Naive B cell (primary cell): ENCODE measurements at places on chromosomes 12 and 14.
A peak's percentile ranks its signal among the peaks of the same experiment; 100 is the strongest.

- no peak for DNase-seq
These were observed 3.9 kb downstream of the KDM2B start for GRCh38 chr12:121576851-121577391.

DNA sequence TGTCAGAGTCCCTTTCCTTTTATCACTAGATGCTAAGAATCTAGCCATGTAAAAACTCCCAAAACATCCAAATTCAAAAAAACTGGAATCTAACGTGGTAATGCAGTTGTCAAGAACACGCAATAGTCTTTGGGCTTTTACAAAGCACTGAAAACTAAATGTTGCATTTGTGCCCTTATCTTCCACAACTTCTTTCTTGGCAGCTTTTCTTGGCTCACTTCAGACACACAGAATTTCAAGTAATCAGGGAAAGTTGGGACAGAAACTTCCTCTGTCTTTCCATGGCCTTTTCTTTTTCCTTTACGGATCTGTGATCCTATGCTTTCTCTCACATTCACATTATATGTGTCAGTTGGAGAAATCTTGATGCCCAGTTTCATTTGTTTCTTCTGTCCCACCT lies 136.0 kb downstream of the CRADD start:
- DNase-seq = no peak

DNA sequence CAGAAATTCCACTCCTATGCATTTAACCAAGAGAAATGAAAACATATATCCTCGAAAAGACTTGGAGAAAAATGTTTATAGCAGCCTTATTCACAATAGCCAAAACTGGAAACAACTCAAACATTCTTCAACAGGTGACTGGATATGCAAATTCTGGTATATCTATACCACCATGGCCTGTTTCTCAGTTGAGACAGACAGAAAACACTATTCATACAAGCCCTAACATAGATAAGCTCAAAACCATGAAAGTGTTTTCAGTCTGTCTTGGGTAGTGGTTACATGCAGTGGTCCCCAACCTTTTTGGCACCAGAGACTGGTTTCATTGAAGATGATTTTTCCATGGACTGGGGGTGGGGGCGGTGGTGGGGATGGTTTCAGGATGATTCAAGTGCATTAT lies 83.8 kb downstream of the SRGAP1 start:
- no peak for DNase-seq

- DNase-seq = no peak
These were observed 12.2 kb downstream of the RIMBP2 start for GRCh38 chr12:130703733-130704375.

GRCh38 chr14:73725116-73726024 lies 11.2 kb upstream of the PNMA1 start:
- DNase-seq = no peak

- DNase-seq = no peak
These were observed 101.2 kb upstream of the EIF5 start for GRCh38 chr14:103232831-103233319.

DNA sequence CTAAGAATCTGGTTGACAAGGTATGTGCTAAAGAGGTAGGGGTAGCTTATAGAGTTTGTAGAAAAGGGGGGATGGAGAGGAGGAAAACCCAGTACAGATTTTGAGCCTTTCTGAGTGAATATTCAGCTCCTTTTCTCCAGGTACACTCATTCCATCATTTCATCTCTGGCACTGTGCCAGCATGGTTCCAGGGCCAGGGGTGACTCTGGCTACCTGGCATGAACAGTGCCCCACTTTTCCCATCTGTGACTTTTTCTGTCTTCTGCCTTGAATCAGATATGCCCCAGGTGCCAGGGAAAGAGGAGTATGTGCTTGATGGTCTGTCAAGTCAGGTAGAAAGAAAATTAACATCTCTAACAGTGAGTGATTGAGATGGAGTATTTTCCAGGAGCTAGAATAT lies 175.7 kb downstream of the CACNA1C start:
- DNase-seq = no peak

- no peak for DNase-seq
These were observed 65.3 kb upstream of the TMEM233 start for GRCh38 chr12:119528241-119528640.

DNA sequence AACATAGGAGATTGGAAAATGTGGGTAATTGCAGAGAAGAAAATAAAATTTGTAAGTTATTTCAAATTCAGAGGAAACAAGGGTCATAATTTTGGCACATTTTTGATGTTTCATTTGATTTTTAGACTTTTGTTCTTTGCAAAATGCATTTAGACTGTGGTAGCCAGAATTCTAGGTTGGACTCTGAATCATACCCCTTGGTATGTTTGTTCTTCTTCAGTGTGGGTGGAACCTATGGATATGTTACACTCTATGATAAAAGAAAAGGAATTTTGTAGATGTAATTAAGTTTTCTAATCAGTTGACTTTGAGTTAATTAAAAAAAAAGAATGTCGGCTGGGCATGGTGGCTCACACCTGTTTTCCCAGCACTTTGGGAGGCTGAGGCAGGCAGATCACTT lies 827.0 kb downstream of the AACS start:
- DNase-seq = no peak

GRCh38 chr12:68445824-68446223 lies 113.7 kb upstream of the MDM1 start:
- DNase-seq = no peak

GRCh38 chr14:38618514-38618913 lies 362.6 kb upstream of the CLEC14A start:
- DNase-seq = no peak

DNA sequence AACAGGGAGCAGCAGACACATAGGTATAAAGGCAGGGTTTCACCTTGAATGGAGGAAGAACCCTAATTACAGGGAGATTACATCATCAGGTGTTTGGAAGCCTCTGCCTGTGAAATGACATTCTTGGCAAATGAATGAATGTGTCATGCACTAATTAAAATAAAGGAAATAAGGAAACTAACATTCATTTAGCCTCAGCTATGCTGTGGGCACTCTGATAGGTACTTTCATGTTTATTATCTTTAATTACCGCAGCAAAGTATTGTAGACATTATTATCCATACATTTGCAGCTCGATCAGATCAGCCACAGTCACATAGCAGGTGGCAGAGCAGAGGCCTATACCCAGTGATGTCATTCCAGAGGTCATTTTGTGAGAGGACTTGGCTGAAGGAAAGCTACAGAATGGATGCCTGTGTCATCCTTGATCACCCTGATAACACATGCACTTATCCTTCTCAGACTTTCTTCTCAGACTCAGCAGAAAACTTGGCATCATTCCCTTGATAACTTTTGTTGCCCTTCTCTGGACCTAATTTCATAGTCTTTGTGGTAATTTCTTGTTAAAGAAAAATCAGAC lies 18.4 kb downstream of the ZNF664 start:
- no peak for DNase-seq

DNA sequence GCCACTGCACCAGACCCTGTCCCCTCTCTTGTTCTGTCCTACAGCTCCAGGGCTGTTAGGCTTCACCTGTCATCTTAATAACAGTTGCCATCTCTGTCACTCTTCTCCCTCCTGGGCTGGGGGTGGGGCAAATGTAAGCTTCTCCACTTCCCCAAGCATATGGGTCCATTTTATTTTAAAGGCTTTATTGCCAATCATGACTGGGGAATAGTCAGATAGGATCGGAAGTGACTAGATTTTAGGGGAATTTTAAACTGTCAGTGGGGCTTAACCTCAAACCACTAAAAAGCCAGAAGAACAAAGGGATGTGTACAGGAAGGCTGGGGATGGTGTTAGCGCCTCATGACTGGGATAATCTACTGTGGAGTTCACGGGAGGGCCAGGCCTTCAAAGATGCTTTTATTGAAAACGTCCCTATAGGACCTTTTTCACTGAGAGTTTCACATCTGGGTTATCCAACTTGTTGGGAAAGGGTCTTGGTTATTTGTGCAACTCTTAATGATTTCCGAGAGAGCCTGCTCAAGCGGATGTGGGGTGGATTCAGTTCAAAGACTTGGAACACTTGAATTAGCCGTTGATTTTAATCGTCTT lies 41.6 kb downstream of the CHST11 start:
- DNase-seq = no peak

DNA sequence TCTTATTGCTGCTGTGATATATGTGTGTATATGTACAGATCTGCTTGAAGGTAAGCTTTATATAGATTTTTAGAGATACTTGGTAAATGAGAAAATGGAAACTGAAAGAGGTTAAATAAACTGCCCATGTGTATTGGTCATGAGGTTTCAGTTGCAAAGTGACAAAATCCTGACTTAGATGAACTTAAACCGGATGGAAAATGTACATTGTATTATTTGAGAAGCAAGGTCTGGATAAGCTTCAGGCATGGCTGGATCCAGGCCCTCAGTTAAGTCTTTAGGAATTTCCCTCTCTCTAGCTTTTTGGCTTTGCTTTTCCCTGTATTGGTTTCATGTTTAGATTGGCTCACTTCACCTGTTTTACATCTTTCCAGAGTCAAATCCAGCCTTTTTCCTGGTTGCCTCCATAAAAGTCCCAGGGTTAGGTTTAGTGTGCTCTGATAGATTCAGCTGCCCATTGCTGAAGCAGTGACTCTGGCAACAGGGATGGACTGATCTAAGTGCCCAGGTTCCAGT lies 21.0 kb upstream of the MAP1LC3B2 start:
- DNase-seq = no peak

DNA sequence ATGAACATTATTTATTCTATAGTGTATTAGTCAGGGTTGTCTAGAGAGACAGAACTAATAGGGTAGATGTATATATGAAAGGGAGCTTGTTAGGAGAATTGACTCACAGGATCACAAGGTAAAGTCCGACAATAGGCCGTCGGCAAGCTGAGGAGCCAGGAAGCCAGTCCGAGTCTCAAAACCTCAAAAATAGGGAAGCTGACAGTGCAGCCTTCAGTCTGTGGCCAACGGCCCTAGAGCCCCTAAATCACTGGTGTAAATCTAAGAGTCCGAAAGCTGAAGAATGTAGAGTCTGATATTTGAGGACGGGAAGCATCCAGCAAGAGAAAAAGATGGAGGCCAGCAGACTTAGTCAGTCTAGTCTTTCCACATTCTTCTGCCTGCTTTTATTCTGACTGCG lies 912.2 kb downstream of the FLRT2 start:
- no peak for DNase-seq

GRCh38 chr12:68280240-68280639 lies 26.8 kb upstream of the IL22 start:
- DNase-seq = no peak

- DNase-seq = no peak
These were observed 305.5 kb downstream of the CEP128 start for GRCh38 chr14:80636071-80636470.

DNA sequence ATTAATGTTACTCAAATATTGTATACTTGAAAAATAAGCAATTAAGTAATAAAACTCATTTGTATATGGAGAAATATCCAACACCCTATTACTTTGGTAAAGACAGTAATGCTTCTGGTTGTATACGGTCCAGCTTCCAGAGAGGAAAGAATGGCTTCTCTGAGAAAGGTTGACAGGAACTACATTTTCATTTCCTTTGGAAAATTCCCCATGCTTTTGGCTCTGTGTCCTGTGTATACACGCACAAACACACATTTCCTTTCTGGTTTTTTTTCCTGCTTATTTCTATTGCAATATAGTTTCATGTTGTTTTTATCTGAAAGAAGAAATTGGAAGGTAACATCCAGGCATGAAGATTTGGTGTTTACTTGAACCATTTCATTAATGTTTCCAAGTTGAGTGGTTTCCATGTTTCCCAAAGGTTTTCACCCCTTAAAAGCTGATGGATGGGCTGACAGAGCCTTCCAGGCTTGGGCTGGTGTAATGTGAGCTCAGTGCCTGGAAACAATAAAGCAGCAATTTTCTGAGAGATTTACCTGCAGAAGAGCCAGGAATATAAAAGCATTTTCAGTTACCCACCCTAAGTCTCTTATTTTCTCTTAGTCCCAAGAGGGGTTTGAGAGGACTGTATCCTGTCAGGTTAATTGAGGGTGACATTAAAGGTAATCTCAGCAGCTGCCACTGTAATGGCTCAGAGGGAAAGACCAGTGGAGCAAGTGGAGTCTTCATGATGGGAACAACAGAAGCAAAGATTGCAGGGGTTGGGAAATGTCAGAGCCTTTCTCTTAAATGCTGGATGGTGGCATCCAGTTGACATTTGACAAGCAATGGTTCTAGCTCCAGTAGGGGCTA lies 33.4 kb upstream of the TMTC1 start:
- no peak for DNase-seq

GRCh38 chr12:80778005-80778541 lies 61.4 kb downstream of the MYF5 start:
- DNase-seq = no peak

- DNase-seq = peak; percentile 38
These were observed 102.7 kb upstream of the TBX5 start for GRCh38 chr12:114508529-114509129.

DNA sequence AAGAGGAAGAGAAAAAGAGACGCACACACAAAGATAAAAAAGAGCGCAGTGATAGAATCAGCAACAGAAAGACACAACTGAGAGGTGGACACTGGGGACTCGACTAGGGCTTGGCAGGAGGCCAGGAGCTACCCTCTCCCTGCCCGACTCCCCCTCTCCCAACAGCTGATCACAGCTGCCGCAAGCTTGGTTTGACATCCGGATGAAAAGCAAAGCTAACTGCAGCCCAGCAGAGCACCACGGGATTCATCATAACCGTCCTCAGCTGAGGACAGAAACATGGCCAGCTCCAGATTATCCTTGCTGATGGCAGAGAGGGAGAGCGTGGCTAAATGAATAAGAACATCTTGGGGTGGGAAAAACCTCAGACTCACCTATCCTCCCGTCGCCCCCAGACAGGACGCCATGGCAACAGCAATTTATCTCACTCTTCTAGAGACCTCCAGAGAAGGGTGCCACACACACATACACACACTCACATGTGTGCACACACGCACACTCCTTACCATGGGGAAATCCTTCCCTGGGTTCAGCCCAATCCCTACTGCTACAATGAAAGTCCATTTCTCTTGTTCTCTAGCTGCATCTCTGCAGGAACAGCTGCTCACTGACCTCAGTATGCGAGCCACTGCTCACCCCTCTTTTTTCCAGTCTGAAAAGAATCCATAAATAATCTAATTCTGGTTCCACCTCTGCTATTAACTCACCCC lies 135.3 kb downstream of the NTF3 start:
- DNase-seq = no peak

GRCh38 chr12:50615907-50616296 lies 111.1 kb downstream of the DIP2B start:
- no peak for DNase-seq

- no peak for DNase-seq
These were observed 59.1 kb upstream of the NAP1L1 start for GRCh38 chr12:76143343-76144244.

DNA sequence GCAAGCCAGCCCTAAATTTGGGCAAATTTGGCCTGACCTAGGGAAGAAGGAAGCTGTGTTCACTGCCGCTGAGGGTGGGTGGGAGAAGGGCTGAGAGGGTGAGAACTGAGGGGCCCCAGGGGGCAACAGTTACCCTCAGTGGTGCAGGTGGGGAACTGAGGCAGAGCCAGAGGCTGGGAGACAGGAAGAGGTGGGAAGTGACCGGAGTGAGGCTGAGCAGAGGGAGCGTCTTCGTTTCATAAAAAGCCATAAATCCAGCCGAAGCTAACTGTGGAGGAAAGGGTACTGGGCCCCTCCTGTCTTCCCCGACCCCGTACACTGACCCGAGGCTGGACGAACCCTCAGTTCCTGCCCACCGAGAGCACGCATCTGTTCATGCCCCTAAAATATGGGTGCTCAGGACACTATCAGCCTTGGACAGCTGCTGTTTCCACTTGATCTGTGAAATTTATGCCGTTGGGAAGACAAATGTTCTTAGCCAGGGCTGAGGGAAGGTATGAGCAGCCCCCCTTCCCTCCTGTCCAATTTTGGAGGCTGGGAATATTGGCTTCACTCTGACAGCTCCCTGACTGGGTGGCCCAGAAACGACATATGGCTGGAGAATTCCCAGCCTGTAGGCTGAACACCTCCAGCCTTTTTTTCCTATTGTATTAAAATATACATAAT lies 116.5 kb downstream of the KIF26A start:
- no peak for DNase-seq

- no peak for DNase-seq
These were observed 253.1 kb downstream of the ANO2 start for GRCh38 chr12:5691943-5692342.
